Gastroesophageal sphincter (tissue), 4 donors: ENCODE measurements at places on chromosomes 6 and 20.

DNA sequence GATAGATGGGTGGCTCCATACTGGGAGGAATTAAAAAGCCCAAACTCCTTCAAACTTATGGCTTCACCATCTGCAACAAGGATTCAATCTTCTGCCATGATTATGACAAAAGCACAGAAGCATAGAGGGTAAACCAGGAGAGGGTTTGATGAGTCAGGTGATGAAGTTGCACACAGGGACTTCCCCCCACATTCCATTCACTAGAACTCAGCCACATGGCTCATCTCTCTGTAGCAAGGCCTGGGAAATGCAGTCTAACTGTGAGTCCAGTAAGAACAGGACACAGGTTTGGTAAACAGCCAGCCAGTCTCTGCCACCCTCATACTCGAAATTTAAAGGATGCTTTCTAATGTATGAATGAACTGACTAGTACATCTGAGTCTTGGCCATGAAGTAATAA, 142.9 kb downstream of the HIVEP2 start:
- ATAC-seq: peak; percentile 78
- H3K4me3 ChIP-seq: no peak overlapping the region
- H3K27ac ChIP-seq: no peak overlapping the region
- no peaks in the 10 kb centered on the region for H3K36me3 ChIP-seq
- H3K27me3 ChIP-seq: no peaks in the 10 kb centered on the region

- no peaks in the 10 kb centered on the region for H3K27me3 ChIP-seq
- H3K27ac ChIP-seq: no peak overlapping the region
- no peak overlapping the region for H3K4me3 ChIP-seq
These were observed 49.5 kb upstream of the TULP4 start for GRCh38 chr6:158262755-158263154.

DNA sequence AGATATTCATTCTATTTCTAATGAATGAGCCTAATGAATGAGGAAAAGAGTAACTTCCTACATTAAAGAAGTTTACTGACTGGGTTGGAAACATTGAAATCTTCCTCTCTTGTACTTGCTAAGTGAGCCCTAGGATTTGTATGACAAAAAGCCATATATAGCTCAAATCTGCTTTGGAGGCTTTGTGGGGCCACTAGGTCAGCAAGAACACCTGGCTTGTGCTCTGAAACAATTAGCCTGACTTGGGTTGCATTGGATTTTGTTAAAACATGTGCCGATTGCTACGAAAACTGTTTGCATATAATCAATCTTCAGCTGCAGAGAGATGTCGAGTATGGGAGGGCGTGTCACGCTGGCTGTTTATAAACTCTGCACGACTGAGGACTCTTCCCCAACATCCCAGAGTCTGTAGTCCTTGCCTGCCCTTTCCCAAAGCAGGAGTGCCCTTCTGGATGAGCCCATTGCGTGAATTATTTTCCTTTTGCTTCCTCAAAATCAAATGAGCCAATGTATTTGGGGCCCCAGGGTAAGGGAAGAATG, 684.8 kb downstream of the DHX35 start:
- no peak for ATAC-seq
- H3K36me3 ChIP-seq: no peaks in the 10 kb centered on the region
- H3K4me3 ChIP-seq: no peak overlapping the region
- peaks cover 7% of the 10 kb centered on the region for H3K27me3 ChIP-seq
- no peaks in the 10 kb centered on the region for H3K4me1 ChIP-seq
- H3K27ac ChIP-seq: no peak overlapping the region

DNA sequence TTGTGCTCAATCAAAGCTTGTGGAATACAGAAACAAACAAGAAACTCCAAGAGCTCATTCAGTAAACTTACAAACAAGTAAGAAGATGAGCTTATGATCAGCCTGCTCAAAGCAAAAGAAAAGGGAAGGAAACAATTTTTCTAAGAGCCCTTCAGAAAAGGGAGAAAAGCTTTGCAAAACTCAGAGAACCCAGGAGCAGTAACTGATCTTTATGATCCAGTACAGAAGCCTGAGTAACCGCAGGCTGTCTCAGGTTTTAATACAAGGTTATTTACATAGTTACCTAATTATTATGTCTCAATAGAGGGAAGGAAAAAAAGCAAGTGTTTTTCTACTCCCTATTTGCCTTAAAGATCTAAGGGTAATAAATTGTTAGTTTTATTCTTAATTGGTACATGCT, 226.5 kb downstream of the MAFB start:
- H3K4me1 ChIP-seq: no peaks in the 10 kb centered on the region
- no peak overlapping the region for H3K27ac ChIP-seq
- no peaks in the 10 kb centered on the region for H3K27me3 ChIP-seq

DNA sequence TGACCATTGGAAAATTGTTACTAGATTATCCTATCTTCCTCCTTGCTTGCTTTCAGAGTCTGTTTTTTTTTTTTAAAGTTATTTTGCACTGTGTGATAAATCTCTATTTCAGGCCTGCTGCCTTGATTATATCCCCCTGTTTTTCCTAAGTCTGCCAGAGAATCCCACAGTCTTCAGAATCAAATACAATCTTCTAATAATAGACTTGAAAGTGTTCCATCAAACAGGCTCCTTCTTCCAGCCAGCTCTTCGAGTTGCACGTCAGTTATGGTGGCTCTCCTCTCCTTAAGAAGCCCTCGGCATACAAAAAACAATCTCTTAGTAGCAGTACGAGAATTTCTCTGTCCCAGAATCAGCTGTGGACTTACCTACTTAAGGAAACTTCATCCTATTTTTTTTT, 92.9 kb upstream of the NOX3 start:
- H3K4me1 ChIP-seq: no peaks in the 10 kb centered on the region
- ATAC-seq: no peak
- H3K27me3 ChIP-seq: no peaks in the 10 kb centered on the region
- no peaks in the 10 kb centered on the region for H3K36me3 ChIP-seq
- no peak overlapping the region for H3K4me3 ChIP-seq

DNA sequence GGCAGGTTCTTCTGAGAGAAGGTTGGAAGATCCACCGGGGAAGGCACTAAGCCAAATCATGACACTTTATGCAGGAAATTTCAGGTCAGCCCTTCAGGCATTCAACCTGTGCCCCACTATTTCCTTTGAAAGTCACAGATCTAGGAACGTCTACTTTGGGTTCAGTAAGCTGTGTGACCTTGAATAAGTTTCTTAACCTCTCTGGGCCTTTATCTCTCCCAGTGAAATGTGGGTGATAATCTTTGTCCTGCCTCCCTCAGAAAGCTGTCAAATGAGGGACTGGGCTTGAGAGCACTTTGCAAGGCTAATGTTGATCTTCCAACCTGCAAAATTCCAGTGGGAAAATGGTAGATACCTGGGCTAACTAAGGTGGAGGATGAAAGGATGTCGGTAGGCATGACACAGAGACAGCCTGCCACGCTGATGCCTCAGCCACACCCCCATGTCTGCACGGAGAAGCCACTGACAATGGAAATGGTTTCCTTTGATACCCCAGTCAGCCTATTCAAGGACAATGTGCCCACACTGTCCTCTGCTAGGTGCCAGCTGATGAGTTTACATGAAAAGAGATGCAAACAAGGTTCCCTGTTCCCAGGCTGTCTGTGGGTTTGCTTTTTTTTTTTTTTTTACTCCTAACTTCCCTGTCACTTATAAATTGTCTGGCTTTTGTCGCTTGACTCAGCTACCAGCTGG, 9.3 kb downstream of the BNIP5 start:
- no peak overlapping the region for H3K4me3 ChIP-seq
- H3K36me3 ChIP-seq: no peaks in the 10 kb centered on the region
- H3K27me3 ChIP-seq: peaks cover 29% of the 10 kb centered on the region
- ATAC-seq: no peak
- no peak overlapping the region for H3K27ac ChIP-seq

DNA sequence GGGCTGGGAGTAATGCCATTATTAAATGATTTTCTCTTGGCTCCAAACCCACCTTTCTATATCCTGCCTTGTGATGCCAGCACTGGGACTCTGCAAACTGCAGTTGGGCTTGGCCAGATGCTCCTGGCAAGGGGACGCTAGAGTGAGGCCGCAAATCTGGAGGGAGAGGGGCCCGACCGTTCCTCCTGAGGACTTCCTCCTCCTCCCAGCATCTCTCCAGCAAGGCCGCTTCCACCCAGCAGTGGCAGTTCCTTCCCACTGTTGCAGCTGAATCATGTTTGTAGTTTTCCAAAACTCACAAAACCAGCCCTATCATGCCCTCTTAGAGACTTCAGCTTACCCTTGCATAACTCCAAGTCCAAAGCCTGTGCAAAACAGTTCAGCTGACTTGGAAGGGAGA, 244.4 kb downstream of the FOXA2 start:
- no peaks in the 10 kb centered on the region for H3K4me1 ChIP-seq
- H3K27me3 ChIP-seq: peaks cover 52% of the 10 kb centered on the region
- ATAC-seq: no peak
- no peak overlapping the region for H3K4me3 ChIP-seq
- H3K27ac ChIP-seq: no peak overlapping the region
- H3K36me3 ChIP-seq: no peaks in the 10 kb centered on the region

DNA sequence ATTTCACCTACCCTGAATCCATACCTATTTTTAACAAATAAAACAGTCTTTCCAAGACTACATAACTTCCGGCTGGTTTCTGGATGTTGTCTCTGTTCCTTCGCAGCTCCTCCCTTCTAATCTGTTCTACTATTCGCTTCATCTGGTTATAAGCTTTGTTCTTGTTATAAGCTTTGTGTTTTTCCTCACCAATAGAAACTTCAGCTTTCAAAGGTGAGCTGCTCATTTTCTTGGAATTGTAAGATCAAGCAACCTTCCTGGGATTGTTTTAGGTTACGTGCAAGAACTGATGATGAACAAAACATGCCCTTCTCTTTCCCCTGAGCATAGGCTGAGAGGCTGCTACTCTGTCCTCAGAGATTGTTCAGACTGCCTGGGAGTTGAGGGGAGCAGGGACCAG, 2.1 kb downstream of the GFOD1 start:
- no peak for ATAC-seq
- H3K27me3 ChIP-seq: no peaks in the 10 kb centered on the region
- H3K27ac ChIP-seq: peak overlapping the region; percentile 93

GRCh38 chr6:67896476-67896875, 738.6 kb upstream of the ADGRB3 start:
- no peak overlapping the region for H3K27ac ChIP-seq
- no peaks in the 10 kb centered on the region for H3K36me3 ChIP-seq
- no peak overlapping the region for H3K4me3 ChIP-seq
- no peaks in the 10 kb centered on the region for H3K27me3 ChIP-seq
- H3K4me1 ChIP-seq: no peaks in the 10 kb centered on the region
- no peak for ATAC-seq

DNA sequence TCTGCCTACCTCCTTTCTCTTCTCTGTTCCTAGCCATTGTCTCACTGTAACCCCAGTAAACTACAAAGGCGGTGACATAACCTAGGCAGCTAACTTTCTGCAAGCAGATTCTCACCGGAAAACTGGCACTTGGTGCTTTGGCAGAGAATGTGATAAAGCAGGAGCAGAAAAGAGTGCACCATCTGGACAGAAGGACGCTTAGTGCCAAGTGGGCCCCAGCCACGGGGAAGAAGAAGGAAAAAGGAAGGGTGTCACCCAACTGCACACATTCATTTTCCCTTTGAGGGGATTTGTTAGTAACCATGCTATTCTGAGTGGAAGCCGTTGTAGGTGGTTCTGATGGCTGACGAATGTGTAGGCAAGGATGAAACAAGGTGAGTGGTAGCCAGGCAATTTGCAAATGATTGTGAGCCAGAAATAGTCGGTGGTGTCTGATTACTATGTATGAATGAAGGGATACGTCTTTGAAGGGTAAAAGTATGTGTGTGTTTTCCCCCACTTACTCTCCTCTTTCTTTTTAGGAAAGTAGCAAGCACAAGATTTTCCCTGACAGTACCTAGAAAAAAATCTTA, 148.3 kb upstream of the STXBP5 start:
- no peaks in the 10 kb centered on the region for H3K36me3 ChIP-seq
- no peak for ATAC-seq
- H3K4me1 ChIP-seq: no peaks in the 10 kb centered on the region
- H3K27ac ChIP-seq: no peak overlapping the region
- H3K4me3 ChIP-seq: no peak overlapping the region

GRCh38 chr20:38050686-38051085, 17.1 kb downstream of the RPRD1B start:
- no peaks in the 10 kb centered on the region for H3K4me1 ChIP-seq
- peaks cover 46% of the 10 kb centered on the region for H3K36me3 ChIP-seq
- no peak for ATAC-seq
- H3K27ac ChIP-seq: no peak overlapping the region
- no peak overlapping the region for H3K4me3 ChIP-seq
- no peaks in the 10 kb centered on the region for H3K27me3 ChIP-seq

DNA sequence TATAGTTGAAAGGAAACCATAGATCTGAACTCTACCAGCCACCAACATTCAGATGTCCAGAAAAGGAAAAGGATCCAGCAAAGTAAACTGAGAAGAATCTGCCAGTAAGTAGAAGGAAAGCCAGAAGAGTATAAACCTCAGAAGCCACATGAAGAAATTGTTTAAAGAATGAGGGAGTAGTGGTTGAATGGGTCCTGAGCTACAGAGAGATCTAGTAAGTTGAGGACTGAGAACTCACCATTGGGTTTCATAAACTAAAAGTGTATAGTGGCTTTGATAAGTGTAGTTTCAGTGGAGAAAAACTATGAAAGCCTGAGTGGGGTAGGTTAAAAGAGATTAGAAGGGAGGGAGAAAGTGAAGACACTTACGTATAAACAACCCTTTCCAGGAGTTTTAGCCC, 32.0 kb upstream of the SUMO4 start:
- H3K27ac ChIP-seq: no peak overlapping the region
- H3K27me3 ChIP-seq: no peaks in the 10 kb centered on the region
- H3K4me3 ChIP-seq: no peak overlapping the region
- H3K36me3 ChIP-seq: no peaks in the 10 kb centered on the region
- peaks cover 53% of the 10 kb centered on the region for H3K4me1 ChIP-seq
- ATAC-seq: no peak

GRCh38 chr6:139644821-139645220, 270.4 kb upstream of the CITED2 start:
- ATAC-seq: peak; percentile 90
- H3K27ac ChIP-seq: peak overlapping the region; percentile 75
- H3K36me3 ChIP-seq: no peaks in the 10 kb centered on the region
- no peaks in the 10 kb centered on the region for H3K27me3 ChIP-seq
- peaks cover 2% of the 10 kb centered on the region for H3K4me1 ChIP-seq

DNA sequence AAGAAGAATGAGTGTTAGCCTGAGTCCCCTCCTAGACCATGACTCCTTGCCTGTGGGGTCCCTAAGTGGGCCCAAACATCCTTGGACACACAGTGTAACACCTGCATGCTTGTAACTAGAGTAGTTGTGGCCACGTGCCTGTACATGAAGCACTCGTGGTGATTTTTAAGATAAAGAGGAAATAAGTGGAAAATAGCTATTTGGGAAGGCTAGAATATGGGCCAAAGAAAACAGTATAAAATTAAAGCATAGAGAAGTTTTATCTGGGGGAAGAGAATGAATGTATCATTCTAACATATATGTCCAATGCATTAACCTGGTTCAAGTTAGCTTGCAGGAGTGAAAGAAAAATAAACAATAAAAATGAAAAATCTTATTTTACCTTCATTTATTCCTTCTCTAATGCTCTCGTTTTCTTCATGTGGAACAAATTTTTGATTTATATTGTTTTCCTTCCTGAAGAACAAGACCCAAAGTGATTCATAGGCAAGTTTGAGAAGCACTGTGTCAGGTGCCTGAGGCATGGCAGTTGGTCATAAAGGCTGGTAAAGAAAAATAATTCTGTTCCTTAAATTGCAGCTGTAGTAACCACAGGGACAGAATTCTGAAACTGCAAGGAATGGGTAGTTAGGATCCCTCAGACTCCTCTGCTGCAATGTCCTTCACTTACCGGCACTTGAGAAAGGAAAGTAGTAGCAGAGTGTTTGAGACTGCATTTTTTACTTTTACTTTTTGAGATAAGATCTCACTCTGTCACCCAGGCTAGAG, 8.5 kb upstream of the CST3 start:
- H3K4me1 ChIP-seq: peaks cover 17% of the 10 kb centered on the region
- H3K4me3 ChIP-seq: no peak overlapping the region
- H3K27ac ChIP-seq: no peak overlapping the region
- H3K27me3 ChIP-seq: no peaks in the 10 kb centered on the region
- no peaks in the 10 kb centered on the region for H3K36me3 ChIP-seq
